Putamen (tissue), 1 donor: ENCODE measurements at places on chromosomes 3 and 15.
A peak's percentile ranks its signal among the peaks of the same experiment; 100 is the strongest.

DNA sequence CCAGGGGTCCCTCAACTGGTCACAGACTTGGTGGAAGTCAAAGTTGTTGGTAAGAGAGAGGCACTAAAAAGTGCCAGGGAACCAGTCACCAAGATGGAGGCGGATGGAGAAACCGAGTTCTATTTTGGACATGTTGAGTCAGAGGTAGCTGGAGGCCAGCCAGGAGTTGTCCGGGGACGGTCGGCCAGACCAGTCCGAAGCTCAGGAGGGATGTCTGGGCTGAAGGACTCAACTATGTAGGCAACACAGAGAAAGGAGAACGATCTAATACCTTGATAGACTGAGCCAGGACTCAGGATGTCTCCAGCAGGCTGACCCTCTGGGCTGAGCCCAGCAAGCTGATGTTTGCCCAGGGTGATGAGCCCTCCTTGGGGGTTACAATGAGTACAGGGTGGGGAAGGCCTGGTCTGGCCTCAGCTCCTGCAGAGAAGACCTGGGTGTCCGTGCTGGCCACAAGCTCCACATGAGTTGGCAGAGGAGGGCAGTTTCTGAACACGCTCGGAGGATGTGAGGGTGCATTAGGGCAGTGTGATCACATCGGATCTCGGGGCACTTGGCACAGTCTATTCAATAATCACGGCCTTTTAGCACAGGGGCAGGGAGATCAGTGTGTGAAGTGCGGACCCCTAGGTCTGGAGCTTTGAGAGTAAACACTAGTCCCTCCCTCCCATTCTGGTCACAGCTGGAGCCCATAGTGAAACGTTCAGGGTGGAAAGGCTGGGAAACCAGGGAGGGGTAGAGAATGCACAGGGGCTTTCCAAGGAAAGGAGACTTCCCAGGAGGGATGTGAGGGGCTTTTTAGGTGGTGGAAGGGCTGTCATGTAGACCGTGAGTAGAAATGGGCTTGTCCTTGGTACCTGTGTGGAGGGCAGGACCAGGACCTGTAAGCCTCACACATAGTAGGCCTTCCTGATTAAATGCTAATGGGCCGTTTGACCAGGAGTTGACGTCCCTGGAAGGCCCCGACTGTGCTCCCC, 111.9 kb downstream of the ETFA start:
- DNase-seq: no peak

GRCh38 chr15:72155003-72155621, 36.9 kb downstream of the SENP8 start:
- DNase-seq: no peak

DNA sequence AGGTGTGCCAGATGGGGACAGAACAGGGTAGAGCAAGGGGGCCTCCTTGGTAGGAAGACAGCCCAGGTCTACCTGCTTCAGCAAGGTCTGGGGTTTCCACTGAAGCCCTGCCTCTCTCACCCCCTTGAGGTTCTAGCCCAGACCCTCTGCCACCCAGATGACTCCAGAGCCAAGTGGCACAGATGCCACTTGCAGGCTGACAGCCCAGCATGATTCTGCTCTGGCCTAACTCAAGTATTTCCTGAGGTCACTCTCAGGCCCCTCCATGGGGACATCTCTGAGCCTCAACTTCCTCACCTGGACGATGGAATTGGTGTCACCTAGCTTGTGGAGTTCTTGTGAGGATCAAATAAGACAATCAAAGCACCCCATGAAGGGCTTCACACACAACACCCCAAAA, 23.9 kb downstream of the PLXNB1 start:
- no peak for DNase-seq

- DNase-seq: no peak
These were observed 12.8 kb downstream of the NXPE3 start for GRCh38 chr3:101791778-101792177.

DNA sequence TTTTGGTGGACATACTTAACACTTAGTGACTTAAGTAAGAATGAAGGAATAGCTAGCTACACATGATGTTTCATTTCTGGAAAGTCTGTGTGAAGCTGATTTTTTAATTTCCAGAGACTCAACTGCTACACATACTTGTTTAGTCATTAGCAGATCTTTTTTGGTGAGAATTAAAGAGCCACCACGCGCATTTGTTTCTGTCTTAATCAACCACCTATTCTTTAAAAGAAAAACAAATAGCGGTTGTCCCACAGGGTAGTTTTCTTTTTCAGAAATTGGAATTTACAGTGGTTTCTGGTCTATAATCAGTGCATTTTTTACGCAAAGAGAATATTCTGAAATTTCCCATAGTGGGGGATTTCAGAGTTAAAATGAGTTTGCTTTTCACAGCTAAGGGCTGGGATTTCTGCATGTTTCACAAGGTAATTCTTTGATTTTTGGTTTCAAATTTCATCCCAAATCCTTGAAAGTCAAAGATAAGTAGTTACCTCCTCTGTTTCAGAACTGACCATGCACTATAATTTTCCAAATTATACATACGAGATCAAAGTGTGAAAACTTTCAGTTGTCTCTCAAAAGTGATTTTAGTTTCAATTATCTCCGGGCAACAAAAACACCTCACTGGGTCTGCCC, 631.0 kb upstream of the GRM7 start:
- no peak for DNase-seq

GRCh38 chr15:100461049-100461448, 67.7 kb downstream of the CERS3 start:
- DNase-seq: no peak

GRCh38 chr3:37709946-37710640, 151.6 kb upstream of the CTDSPL start:
- no peak for DNase-seq

- no peak for DNase-seq
These were observed 330.9 kb downstream of the ERC2 start for GRCh38 chr3:56137415-56137814.

GRCh38 chr3:114498539-114499370, 204.9 kb downstream of the TIGIT start:
- DNase-seq: peak; percentile 69

- peak; percentile 16 for DNase-seq
These were observed 4.2 kb downstream of the ZSCAN2 start for GRCh38 chr15:84604826-84605553.

GRCh38 chr15:81061490-81062253, 60.9 kb downstream of the TLNRD1 start:
- DNase-seq: no peak

DNA sequence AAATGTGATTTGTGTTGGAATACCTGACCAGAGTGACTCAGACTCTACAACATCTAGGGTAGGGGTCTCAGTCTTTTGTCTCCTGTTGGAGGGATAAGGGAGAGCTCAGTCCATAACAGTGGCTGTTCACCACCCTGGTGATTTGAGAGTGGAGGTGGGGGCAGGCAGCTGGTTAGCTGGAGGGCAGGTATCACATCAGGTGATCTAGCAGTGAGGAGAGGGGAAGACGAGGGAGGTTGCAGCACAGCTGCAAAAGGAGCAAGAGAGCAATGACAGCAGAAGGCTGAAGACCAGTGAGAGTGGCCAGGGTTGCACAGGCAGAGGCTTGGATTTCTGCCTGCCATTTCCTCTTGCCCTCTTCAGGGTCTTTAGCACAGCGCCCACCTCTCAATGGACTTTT, 38.4 kb downstream of the PLCL2 start:
- DNase-seq: no peak

DNA sequence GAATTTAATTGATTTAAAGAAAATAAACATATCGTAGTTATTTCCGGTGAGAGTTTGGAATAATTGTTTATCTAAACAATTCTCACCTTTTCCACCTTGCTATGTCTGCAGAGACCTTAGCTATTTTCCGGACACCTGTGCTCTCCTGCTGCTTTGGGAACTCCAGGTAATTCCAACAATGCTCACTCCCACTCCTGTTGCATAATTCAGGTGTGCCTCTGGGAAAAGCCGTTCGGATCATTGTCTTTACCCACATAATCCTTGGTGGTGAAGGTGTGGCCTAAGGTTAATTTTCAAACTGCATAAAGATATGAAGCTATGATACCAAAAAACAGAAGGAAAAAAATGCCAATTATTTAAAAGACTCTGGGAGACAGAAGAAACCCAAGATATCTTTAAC, 59.4 kb downstream of the LDHAL6B start:
- DNase-seq: no peak

GRCh38 chr15:81297147-81297572, 26.8 kb downstream of the STARD5 start:
- DNase-seq: no peak

DNA sequence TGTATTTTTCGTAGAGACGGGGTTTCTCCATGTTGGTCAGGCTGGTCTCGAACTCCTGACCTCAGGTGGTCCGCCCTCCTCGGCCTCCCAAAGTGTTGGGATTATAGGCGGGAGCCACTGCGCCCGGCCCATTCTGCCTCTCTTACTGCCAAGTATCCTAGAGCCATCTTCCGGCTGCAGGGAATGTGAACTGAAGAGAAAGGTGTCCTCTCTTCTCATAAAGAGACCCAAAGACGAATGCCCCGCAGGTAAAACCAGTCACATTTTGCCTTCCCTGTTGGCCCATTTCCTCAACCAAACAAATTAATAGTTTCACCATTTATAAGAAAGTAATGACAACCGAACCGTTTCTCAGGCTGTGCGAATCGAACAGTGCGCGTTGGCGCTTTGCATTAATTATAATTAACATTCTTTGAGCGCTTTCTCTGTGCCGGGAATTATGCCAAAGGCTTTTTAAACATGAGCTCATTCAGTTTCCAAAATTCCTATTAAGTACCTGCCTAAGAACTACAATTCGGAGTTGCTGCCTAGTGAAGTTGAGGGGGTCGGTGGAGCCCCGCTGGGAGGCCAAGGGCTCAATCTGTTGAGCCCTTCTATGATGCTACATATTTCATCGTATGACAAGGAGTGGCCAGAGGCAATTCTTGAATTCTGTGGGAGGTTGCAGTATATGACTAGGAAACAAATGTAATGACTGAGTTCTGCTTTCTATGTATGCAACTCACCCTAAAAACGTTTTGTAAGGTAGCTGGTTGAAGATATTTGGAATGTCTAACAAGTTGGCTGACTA, 819 bp upstream of the RPL24 start:
- peak; percentile 41 for DNase-seq

DNA sequence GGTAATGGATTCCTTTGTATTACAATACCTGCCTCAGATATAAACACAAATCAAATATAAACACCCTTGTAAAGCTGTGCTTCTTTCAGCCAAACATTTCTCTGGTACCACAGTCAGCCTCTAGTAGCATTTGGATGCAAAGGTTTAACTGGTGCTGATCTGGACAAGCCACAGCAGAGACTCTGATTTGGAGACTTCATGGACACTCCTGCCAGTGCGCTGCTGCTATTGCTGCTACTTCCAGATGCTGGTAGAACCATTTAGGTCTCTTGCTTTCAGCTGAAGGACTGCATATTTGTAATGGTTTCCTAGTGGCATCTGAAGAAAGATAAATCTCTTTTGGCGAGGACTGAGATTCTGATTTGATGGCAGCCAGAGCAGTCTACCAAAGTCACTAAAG, 36.9 kb downstream of the NCK1 start:
- DNase-seq: no peak

GRCh38 chr15:51382787-51383186, 41.3 kb downstream of the GLDN start:
- no peak for DNase-seq

DNA sequence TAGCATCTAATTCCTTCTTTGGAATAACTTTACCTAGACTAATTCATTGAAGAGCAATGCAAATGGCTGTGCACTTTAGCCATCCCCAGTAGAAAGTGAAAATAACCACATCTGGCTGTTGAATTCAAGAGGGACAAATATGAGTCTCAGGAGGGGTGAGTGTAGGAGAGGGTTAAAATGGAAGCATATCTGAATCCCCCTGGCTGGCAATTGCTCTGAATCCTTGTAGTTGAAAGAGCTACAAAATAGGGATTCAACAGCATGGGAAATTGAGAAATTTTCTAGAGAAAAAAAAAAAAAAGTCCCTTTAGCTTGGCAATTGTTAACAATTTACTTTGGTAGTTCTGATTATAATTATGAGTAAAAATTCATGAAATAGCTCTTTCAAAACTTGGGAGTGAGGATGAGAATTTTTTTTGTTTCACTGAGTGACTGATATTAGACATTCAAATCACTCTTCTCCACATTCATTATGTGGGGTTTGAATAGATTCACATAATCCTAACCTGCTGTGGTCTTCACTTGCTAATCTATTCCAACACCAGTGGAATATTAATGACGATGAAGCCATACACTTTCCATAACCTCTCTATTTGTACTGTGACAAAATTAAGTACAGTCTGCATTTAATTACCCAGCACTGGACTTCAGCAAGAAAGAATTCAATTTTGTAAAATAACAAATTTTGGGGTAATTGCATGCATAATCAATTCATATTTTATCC, 569.0 kb upstream of the MCTP2 start:
- DNase-seq: no peak

DNA sequence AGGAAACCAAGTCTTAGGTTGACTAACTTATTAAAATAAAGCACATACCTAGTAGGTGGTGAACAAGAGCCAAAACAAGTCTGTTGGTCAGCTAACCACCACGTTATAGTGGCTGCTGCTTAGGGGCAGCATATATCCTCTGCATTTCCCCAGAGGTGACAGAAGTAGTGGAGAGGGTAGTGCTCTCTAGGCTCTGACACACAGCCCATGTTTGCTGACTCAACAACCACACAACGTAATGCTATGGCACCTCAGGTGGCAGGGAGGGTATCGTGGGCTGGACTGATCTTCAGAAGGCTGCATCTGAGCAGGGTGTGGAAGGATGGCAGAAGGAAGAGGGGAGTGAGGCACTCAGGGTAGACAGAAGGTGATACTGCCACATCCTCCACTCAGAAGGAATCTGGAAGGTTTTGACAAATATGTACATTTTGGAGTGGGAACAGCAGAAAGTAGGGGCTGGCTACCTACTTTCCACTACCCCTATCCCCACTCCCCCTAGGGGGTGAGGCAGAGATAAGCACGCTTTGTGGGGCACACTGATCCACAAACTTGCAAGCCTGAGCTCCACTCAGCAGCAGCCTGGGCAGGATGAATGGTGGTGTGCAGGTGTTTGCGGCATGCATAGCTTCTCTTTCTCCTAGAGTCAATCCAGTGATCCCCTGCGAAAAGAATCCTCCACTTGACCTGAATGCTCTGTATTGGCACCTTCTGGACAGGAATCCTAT, 178.1 kb downstream of the RORA start:
- DNase-seq: no peak

GRCh38 chr3:61535826-61536225, 25.5 kb upstream of the PTPRG start:
- DNase-seq: no peak

- no peak for DNase-seq
These were observed 11.3 kb upstream of the ZCWPW2 start for GRCh38 chr3:28337230-28337629.

- DNase-seq: no peak
These were observed 250.8 kb upstream of the CBLB start for GRCh38 chr3:106119614-106120082.

DNA sequence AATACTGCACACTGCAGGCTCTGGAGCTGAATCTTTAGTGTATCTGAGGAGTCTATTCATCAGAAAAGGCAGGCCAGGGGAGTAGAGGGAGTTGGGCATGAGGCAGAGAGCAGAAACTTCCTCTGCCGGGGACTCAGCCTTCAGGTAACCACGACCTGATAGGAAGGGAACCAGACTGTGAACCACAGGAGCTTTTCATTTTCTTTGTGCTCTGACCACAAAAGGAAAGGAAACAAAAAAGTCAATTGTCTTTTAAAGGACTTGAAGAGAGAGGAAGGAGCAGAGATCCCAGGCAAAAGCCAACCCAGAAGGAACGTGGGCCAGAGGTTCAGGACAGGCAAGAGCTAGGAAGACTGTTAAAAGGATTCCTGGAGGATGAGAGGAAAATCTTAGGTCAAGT, 573.3 kb downstream of the EPHB1 start:
- DNase-seq: no peak
